Naive thymus-derived CD8-positive, alpha-beta T cell (primary cell): ENCODE measurements at places on chromosomes 6 and 20. TPM values are rescaled to one million over a fixed set of nuclear protein-coding genes. Genes with fewer than 3 reads are reported as not detected.

Gene HTR1B
- total RNA-seq: not detected

GRCh38 chr6:49515485-49516146 lies 15.9 kb downstream of the GLYATL3 start:
- H3K36me3 ChIP-seq: no peaks in the 10 kb centered on the region
- H3K4me1 ChIP-seq: no peaks in the 10 kb centered on the region
- no peak overlapping the region for H3K4me3 ChIP-seq
- no peak for DNase-seq
- H3K27me3 ChIP-seq: peaks cover 11% of the 10 kb centered on the region

- peak; percentile 66 for DNase-seq
- no peak overlapping the region for H3K4me3 ChIP-seq
- no peak overlapping the region for H3K27ac ChIP-seq
- no peaks in the 10 kb centered on the region for H3K36me3 ChIP-seq
- no peaks in the 10 kb centered on the region for H3K4me1 ChIP-seq
- H3K27me3 ChIP-seq: no peaks in the 10 kb centered on the region
Observed at GRCh38 chr6:52724406-52725121, 38.7 kb downstream of the GSTA2 start.

DNA sequence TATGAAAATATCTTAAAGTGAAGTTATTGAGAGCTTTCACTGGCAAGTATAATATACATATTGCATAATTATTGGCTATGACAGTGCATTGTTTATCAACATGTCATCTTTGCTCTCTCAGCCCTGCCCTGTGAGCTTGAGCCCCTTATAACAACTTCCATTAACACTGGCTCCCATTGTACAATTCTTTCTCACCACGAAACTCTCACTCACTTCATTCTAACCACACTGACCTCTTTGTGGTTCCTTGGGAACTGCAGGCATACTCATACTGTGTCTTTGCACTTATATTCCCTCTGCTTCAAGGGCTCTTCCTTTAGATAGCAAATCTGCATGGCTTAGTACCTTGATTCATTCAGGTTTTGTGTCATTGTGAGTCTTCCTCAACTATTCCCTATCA lies 411.8 kb downstream of the CDKAL1 start:
- peaks cover 28% of the 10 kb centered on the region for H3K36me3 ChIP-seq
- no peak for DNase-seq
- H3K4me1 ChIP-seq: peaks cover 2% of the 10 kb centered on the region

Gene NRSN1
- not detected for total RNA-seq

DNA sequence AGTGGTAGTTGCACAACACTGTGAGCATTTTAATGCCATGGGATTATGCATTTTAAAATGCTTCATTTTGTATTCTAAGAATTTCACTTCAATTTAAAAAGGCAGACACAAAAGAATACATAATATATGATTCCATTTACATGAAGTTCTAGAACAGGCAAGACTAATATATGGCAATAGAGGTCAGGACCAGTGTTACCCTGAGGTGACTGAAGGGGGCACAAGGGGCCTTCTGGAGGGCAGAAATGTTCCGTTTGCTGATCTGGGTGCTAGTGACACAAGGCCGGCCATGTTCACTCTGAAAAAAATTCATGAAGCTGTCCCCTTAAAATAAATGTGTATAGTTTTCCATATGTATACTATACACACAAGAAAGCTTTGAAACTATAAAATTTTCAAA lies 28.5 kb downstream of the TASP1 start:
- no peaks in the 10 kb centered on the region for H3K4me1 ChIP-seq
- H3K27me3 ChIP-seq: no peaks in the 10 kb centered on the region
- peaks cover 20% of the 10 kb centered on the region for H3K36me3 ChIP-seq
- H3K27ac ChIP-seq: no peak overlapping the region
- no peak overlapping the region for H3K4me3 ChIP-seq

GRCh38 chr6:3341467-3341866 lies 82.7 kb downstream of the PSMG4 start:
- no peaks in the 10 kb centered on the region for H3K36me3 ChIP-seq
- H3K4me3 ChIP-seq: no peak overlapping the region
- no peak overlapping the region for H3K27ac ChIP-seq
- no peaks in the 10 kb centered on the region for H3K27me3 ChIP-seq

DNA sequence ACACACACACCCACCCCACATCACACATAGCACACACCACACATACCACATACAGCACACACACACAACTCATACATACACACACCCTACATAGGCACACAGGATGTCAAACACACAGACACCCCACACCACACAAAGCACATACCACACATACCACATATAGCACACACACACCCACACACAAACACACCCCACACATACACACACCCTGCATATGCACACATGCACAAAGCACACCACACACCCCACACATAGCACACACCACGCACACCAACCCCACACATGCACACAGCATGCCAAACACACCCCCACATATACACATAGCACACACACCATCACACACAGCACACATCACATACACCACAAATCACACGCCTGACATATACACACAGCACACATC lies 79.1 kb downstream of the RAMACL start:
- H3K4me1 ChIP-seq: peaks cover 2% of the 10 kb centered on the region
- DNase-seq: no peak
- no peaks in the 10 kb centered on the region for H3K27me3 ChIP-seq
- H3K27ac ChIP-seq: no peak overlapping the region
- no peak overlapping the region for H3K4me3 ChIP-seq
- H3K36me3 ChIP-seq: peaks cover 5% of the 10 kb centered on the region

- peaks cover 2% of the 10 kb centered on the region for H3K36me3 ChIP-seq
- H3K27ac ChIP-seq: no peak overlapping the region
- no peak for DNase-seq
- no peak overlapping the region for H3K4me3 ChIP-seq
- no peaks in the 10 kb centered on the region for H3K27me3 ChIP-seq
Observed at GRCh38 chr6:119043783-119044182, 34.7 kb downstream of the FAM184A start.

GRCh38 chr20:11355345-11355744 lies 562.3 kb upstream of the BTBD3 start:
- no peak for DNase-seq
- H3K27ac ChIP-seq: no peak overlapping the region
- H3K27me3 ChIP-seq: no peaks in the 10 kb centered on the region
- peaks cover 1% of the 10 kb centered on the region for H3K4me1 ChIP-seq
- H3K36me3 ChIP-seq: no peaks in the 10 kb centered on the region
- H3K4me3 ChIP-seq: no peak overlapping the region

DNA sequence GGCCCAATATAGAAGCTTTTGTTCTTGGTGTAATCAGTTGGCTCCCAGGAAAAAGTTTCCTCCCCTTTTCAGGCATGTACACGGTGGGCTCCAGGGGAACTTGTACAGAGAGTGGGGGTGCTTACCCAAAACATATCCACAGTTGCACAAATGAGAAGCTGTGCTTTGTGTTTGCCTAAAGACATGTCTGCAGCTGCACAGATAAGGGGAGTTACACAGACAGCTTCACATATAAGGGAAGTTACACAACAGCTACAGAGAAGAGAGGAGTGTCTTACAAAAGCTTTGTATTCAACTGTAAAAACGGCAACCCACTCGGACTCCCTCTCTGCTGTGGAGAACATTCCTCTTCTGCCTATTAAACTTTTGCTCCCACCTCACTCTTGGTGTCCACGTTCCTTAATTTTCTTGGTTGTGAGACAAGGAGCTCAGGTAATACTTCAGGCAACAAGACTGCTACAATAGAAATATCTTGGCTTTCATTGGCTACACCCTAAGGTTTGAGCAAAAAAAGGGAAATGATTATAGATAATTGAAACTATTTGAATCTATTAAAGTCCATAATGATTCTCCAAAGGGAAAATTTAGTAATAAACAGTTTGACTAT lies 7.4 kb upstream of the PNRC1 start:
- no peaks in the 10 kb centered on the region for H3K36me3 ChIP-seq
- peak overlapping the region; percentile 75 for H3K27ac ChIP-seq
- DNase-seq: no peak

DNA sequence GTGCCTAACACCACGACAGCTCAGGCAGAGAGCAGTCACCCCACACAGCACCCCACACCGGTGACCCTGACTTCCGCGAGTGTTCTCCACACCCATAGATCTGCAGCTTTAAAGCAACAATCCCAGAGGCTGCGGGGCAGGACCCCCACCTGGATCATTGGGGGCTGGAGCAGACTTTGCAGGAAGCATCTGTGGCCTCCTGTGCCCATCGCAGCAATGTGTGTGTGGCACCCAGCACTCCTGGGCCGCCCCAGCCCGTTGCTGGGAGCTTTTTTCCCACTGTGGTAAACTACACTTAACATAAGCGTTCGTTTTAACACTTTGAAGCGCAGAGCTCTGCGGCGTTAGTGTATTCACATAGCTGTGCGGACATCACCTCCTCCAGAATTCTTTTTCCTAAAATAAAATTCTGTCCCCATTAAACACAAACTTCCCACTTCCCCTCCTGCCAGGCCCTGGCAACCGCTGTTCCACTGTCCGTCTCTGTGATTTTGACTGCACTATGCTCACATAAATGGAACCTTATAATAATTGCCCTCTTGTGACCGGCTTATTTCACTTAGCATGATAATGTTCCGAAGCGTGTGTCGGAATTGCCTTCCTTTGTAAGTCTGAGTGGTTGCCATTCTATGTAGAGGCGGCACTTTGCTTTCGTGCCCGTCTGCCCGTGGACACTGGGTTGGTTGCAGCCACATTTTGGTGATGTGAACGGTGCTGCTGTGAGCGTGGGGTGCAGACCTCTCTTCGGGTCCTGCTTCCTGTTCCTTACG lies 382.5 kb downstream of the CDH4 start:
- H3K36me3 ChIP-seq: no peaks in the 10 kb centered on the region
- H3K27me3 ChIP-seq: peaks cover 8% of the 10 kb centered on the region
- H3K4me1 ChIP-seq: no peaks in the 10 kb centered on the region
- DNase-seq: no peak
